ENCODE measurements at places on chromosomes 6 and 20.

DNA sequence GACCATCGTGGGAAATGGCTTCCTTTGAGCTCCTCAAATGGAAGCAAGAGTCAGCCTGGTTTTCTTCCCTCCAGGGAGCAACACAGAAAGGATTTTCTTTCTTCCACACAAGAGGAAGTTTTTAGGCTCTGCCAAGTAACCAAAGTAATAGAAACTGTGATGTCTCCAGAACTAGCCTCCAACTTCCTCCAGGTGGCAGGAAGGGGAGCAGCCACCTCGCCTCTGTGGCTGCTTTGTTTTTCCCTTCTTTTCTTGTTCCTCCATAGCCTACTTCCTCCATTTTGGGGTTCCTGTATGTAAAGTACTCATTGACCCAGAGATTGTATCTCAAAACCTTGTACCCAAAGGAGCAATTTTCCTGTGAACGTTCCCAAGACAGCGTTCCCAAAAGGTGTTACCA lies 32.7 kb upstream of the CCR6 start:
- no peak for DNase-seq

DNA sequence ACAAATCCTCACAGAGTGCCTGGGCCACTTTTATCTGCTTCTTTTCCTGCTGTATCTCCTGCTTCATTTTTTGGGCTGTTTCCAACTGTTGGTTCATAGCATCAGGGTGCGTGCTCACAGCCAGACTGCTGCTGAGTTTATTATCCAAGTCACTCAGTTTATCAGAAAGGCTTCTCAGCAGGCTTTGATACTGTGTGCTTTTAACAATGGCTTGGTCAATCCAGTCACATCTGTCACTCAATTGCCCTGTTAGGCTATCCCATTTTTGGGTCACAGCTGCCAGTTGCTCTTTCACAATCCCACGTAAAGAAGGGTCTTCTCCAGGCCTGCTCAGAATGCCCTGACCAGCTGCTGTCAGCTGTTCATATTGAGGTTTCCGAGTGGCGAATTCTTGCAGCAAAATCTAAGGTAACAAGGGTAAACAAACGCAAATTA lies 87.2 kb downstream of the DST start:
- no peak for DNase-seq

DNA sequence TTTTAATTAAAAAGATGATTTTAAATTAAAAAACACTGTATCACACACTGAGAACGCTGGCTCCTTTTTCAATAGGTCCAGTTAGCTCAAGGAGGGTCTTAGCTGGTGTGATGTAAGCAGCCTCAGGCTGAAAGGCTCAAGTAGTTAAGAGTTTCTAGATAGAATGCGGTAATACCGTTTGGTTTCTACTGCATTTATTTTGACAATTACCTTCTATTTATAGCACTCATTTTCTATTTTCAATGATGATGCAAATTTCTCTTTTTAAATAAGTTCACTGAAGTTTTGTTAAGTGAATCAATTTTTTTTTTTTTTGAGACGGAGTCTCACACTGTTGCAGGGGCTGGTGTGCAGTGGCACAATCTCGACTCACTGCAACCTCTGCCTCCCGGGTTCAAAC lies 87.1 kb downstream of the PREX1 start:
- DNase-seq = no peak

DNA sequence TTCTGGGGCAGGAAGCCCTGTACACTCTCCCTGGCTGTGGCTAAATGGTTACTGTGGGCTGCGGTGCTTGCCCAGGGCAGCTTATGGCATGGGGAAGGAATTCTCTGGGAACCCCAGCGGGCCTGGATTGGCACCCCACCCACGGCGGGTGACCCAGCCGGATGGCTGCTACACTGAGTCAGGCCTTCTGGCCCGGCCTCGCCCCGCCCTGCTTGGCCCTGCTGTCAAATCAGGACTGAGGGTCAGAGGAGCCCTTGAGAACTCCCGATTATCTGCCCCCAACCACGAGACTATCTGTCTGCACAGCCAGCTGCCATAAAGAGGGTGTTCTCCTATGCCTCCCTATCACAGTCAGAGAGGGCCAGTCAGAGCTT lies 7.3 kb upstream of the ITPR3 start:
- DNase-seq = no peak

GRCh38 chr20:9442858-9443257 lies 71.5 kb upstream of the LAMP5 start:
- DNase-seq = no peak

DNA sequence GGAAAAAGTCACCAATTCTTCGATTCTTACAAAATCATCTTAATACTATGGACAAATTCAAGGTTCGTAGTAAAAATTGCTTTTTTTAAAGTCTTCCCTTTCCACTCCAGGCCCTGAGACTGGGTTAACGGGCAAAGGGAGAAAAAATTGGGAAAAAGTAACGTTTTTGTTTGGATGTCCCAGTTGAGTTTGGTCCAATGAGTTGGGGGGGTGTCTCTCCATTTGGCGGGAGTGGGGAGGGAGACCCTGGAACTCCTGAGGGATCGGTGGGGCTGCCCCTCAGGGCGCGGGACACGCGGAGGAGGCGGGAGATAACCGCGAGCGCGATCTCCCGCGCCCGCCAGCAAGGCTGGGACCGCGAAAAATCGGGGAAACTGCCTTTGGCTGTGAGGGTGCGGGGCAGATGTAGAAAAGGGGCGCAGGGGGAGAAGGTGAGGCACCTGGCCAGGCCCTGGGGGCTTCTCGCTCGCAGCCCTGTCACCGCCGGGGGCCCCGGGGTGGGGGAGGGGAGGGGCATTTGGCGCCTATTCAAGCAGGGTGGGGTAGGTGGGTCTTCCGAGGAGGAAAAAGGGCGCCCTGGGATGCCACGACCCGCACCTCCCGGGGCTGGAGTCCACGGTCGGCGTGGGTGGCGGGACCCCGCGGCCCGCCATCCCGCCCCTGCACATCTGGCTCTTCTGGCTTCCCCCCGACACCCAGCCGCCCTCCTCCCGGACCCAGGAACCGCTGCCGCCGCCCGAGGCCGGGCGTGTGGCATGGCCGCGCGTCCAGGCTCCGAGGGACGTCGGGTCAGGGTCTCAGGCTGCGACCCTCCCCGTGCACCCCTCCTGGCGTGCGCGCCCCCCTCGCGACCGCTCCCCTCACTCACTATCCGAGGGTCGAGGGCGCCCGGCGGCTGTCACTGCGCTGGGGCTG lies 595 bp downstream of the FBXO5 start:
- DNase-seq = no peak

DNA sequence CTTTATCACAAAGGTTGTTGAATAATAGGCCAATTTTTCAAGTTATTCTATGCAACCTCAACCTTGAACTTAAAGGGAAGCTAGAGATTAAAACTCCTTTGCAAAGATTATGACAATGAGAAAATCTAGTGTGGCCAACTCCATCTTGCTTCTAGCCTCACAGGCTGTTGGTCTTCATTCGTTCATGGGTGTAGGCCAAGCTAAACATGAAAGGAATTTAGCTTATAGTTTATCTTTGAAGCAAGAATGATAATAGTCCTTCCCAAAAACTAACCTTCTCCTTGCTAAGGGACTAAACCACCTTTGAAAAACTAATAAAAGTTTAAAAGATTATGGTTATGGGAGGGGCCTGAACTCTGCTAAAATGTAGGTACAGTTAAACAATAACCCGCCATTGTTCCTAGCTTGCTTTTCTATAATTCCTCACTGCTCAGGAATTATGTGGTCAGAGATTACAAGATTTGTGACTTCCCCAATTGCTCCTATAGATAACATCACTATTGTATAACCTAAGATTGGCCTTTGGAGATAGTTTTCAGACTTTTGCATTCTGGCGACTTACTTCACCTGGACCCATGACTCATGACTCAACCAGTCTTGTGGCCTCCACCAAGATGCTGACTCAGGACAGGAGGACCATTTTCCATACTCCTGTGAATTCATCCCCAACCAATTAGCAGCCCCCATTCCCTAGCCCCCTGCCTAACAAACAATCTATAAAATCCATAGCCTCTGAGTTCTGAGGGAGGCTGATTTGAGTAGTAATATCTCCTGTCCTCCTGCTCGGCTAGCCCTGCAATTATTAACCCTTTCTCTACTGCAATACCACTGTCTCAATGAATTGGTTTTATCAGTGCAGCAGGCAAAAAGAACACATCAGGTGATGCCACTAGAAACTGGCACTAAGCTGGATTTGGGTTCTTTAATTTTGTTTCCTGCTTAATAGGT lies 154.5 kb downstream of the CD83 start:
- no peak for DNase-seq

GRCh38 chr6:106446287-106446885 lies 85.9 kb downstream of the CRYBG1 start:
- peak; percentile 13 for DNase-seq

DNA sequence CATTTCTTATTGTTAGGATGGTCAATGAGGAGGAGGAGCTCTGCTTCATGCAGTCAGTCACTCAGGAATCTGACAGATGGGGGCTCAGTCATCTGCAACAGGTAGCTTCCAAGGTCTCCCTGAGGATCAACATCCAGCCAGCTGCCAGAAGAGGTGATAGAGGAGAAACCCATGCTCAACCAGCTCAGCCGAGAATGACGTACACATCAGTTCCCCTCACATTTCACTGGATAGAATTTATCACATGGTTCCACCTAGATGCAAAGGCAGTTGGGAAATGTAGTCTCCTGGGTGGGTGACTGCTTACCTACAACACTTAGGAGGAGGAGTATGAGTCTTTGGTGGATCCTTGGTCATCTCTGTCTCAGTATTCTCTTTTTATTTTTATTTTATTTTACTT lies 144.5 kb downstream of the CEBPB start:
- DNase-seq = no peak

GRCh38 chr20:48795732-48796131 lies 32.1 kb downstream of the PREX1 start:
- DNase-seq = no peak

- DNase-seq = no peak
Observed at GRCh38 chr20:36826554-36827244, 49.2 kb upstream of the TLDC2 start.

Data from frontal cortex (tissue), 4 donors.